ENCODE measurements at places on chromosomes 6 and 20. TPM values are rescaled to one million over a fixed set of nuclear protein-coding genes. Genes with fewer than 3 reads are reported as not detected.

Gene ULBP2
- total RNA-seq = not detected

DNA sequence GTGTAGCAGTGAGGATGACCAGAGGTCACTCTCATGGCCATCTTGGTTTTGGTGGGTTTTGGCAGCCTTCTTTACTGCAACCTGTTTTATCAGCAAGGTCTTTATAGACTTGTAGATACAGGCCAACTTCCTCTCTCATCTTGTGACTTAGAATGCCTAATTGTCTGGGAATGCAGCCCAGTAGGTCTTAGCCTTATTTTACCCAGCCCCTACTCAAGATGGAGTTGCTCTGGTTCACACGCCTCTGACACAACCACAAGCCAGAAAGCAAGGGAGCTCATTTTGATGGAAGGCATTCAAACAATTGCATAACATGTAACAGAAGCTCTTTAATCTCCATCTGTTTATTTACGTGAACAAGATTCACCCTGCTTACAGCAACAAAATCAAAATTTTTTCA lies 492.0 kb upstream of the SULF2 start:
- DNase-seq = no peak

GRCh38 chr6:74346936-74347535 lies 651.0 kb downstream of the CD109 start:
- DNase-seq = no peak

Gene CALHM4
- not detected for total RNA-seq

GRCh38 chr6:82066991-82067411 lies 180.5 kb downstream of the IBTK start:
- no peak for DNase-seq

DNA sequence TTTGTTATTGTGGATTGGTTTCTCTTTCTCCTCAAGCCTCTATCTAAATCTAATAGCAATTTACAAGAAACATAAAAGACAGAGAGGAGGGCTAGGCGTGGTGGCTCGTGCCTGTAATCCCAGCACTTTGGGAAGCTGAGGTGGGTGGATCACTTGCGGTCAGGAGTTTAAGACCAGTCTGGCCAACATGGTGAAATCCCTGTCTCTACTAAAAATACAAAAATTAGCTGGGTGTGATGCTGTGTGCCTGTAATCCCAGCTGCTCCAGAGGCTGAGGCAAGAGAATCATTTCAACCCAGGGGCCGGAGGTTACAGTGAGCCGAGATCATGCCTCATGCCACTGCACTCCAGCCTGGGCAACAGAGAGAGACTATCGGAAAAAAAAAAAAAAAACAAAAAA lies 46.6 kb downstream of the SLC2A12 start:
- no peak for DNase-seq

Gene C20orf202
- 0.52 TPM for total RNA-seq

Gene OOEP
- total RNA-seq = 0.88 TPM

Gene LAMP5
- 0.16 TPM for total RNA-seq

Gene FAM209B
- 0.61 TPM for total RNA-seq

GRCh38 chr6:37319156-37319555 lies 34.6 kb upstream of the RNF8 start:
- DNase-seq = no peak

Gene KIF13A
- 63.3 TPM for total RNA-seq

Gene ZNF831
- total RNA-seq = 0.30 TPM

GRCh38 chr6:32945108-32945760 lies 4.4 kb upstream of the HLA-DMB start:
- no peak for DNase-seq

- DNase-seq = peak; percentile 95
Measured at GRCh38 chr20:50224531-50225255, 34.1 kb downstream of the CEBPB start.

- no peak for DNase-seq
Measured at GRCh38 chr20:53403029-53403428, 190.6 kb downstream of the ZNF217 start.
